ENCODE measurements at places on chromosomes 6 and 20.
A peak's percentile ranks its signal among the peaks of the same experiment; 100 is the strongest.

DNA sequence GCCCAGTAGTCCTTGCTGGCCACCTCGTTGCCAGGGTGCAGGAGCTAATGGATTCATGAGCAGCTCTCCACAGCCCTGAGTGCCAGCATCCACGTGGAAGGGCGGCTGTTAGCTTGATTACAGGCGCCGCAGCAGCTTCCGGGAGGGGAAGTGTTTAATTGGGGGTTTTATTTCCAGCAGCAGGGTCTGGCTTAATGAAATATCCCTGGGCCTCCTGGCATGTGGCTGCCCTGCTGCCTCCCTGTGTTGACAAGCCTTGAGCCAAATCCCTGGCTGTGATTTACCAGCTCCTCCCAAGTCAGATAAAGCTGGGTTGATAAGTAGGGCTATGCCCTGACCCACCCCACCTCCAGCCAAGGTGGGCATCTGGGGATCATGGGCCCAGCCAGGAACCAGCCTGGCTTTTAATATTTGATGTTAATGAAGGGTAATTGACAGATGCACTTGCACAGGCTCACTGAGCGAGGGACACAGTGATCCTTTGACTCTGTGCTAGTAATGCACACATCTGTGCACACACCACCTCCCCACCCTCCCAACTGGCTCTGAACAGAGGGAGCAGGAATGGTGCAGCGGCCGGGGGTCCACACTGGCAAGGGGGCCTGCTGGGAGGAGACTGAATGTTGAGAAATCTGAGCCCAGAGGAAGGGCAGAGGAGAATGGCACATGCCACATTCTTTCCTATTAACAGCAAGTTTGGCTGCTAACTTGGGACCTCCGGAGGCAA lies 13.6 kb downstream of the GLP1R start:
- peak; percentile 53 for DNase-seq

DNA sequence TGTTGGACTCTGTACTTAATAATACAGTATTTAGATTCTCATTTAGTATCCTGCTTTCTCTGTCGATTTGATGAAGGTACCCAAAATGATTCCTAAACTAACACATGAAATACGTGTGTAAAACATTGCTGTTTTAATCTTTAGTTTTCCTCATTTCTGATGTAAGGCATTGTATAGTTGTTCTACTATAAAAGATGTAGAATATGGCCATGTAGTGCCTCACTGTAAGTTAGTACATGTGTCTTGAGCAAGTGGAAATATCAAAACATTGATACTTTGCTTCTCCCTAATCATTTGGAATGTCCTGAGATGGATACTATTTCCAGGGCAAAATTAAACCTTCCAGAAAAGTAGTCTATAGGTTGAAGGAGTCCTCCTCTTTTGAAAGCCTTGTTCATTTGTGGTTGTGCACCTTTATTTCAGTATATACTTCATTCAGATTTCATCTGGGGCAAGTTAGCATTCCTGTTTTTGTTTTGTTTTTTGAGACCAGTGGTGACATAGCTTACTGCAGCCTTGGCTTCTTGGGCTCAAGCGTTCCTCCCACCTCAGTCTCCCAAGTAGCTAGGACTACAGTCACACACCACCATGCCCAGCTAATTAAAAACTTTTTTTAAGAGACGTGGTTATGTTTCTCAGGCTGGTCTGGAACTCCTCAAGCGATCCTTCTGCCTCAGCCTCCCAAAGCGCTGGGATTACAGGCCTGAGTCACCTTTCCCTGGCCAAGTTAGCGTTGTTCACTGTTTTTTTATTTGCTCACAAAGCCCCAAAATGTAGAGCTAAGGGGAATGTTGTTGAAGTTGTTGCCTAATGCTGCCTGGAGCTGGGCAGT lies 11.6 kb downstream of the SRSF3 start:
- DNase-seq, result no peak

GRCh38 chr6:7313505-7314165 lies 636 bp upstream of the SSR1 start:
- no peak for DNase-seq

GRCh38 chr6:38221251-38221650 lies 401.7 kb downstream of the ZFAND3 start:
- no peak for DNase-seq

- DNase-seq, result peak; percentile 20
Observed at GRCh38 chr6:26743941-26744699, 84.6 kb upstream of the ZNF322 start.

DNA sequence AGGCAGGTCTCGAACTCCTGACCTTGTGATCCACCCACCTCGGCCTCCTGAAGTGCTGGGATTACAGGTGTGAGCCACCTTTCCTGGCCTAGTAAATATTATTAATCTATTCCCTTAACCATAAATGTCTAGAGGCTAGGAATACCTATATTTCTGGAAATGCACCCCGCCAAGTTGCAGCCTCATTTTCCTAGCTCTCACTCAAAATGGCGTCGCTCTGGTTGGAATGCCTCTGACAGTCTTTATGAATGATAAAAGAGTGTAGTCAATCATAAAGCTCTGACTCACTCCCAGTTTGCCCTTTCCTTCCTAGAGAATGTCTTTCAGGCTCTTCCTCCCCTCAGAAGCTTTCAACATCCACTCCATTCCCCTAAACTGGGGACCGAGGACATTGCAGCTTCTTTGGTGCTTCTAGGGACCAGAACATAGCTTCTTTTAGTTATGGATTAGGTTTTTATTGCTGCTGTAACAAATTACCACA lies 14.1 kb upstream of the TRIM26 start:
- no peak for DNase-seq

GRCh38 chr6:140441256-140441655 lies 1066.8 kb upstream of the CITED2 start:
- peak; percentile 46 for DNase-seq

DNA sequence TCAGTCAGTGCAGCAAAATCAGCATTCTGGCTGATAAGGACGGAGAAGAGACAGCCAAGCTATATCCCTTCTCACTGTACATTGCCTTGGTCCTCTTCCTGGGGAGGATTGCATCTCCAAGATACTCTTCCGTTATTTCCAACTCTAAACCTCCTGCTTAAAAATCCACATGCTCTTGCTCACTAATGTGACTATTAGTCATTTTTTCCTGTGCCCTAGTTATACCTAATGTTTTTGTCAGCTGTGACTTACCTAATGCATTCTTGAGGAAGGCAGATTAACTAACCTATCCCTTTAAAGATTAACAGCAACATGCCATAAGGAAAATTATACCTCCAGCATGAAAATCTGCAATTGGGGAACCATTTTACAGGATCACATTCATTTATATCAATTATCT lies 317.6 kb downstream of the BTBD9 start:
- no peak for DNase-seq

- no peak for DNase-seq
Observed at GRCh38 chr6:66556936-66557335, 849.9 kb upstream of the EYS start.

- peak; percentile 73 for DNase-seq
Observed at GRCh38 chr20:17530716-17531664, at the start of gene BFSP1. Gene BFSP1 (minus strand): TSS chr20:17531379. CDS start chr20:17531329, 50 bp downstream.

DNA sequence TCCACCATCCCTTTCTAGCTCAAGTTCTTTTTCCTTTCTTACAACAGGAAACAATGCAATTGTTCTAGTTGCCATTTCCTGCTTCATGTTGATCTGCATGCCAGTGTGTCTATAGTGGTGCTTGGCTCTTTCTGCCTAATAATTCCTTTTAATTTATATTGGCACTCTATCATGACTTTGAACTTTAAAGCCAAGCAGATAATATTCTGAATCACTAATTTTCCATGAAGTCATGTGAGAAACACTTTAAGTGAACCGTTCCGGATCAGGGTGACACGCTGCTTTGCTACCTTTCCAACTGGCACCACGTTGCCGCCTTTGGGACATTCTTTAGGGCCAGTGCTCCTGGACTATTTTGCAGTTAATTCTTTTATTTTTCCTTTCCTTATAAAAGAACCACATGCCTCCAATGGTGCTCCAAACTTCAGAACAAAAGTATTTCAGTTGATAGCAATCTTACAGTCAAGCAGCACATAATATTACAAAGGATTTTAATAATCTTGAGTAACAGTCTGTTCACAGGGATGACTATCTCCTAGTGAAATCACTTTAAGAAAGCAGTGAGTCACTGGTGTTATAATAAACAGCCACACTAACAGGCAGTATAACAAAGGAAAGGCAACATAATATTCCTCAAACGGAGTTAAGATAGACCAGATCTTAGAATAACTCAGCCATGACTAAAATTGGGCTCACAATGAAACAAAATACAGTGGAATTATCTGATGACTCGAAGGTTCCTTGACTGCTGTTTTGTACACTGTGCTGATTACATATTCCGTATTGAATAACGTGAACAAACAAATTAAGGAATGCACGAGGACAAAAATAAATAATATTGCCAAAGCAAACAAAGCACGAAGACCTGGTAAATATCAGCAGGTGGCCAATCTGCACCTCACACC lies 19.0 kb upstream of the BLOC1S5 start:
- no peak for DNase-seq

- no peak for DNase-seq
Observed at GRCh38 chr6:296151-297122, 4.2 kb downstream of the DUSP22 start.

- no peak for DNase-seq
Observed at GRCh38 chr20:14295238-14295637, 42.2 kb downstream of the FLRT3 start.

DNA sequence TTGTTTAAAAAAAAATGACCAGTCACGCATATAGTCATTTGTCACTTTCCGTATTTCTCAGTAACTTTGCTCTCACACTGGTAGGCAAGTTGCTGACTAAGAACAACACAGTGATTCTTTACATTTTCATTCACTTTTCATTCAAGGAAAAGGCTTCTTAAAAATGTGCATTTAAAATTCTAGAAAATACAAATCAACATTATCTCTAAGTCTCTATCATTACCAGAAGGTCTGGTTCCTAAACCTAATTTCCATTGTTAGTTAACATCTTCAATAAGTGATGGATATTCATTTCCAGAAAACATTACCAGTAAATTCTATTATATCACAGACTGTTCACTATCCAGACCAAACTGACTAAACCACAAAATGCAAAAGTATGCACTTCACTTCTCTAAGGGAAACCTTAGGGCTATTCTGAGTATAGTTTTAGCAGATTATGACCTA lies 115.3 kb downstream of the AHI1 start:
- DNase-seq, result no peak

- DNase-seq, result peak; percentile 89
Observed at GRCh38 chr6:26595669-26596269, 984 bp upstream of the ABT1 start.

GRCh38 chr6:42424906-42425474 lies 26.7 kb downstream of the TRERF1 start:
- DNase-seq, result no peak

- DNase-seq, result no peak
Observed at GRCh38 chr20:64100566-64100888, 6.8 kb downstream of the NPBWR2 start.

DNA sequence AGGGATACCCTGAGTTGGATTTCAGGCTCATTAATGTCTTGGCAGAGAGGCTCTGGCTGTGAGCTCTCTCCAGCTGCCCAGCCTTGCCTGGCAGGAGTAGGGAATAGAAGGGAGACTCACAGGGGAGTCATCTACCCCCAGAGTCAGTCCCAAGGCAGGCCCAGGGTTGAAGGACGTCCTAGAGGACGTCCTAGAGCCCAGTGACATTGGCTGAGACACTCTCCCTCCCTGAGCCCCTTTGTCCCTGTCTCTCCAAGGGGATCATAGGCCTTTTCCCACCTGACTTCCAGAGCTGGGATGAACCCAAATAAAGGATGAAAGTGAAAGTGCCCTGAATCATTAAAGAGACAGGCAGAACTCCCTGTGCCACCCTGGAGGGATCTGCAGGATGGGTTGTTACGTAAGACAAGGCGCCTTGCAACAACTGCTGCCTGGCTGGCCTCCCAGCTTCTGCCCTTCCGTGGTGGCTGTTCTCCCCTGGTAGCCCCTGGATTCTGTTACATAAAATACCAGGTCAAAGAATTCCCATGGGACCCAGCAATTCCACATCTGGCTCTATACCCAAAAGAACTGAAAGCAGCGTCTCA lies 53.6 kb upstream of the SIRPA start:
- no peak for DNase-seq

DNA sequence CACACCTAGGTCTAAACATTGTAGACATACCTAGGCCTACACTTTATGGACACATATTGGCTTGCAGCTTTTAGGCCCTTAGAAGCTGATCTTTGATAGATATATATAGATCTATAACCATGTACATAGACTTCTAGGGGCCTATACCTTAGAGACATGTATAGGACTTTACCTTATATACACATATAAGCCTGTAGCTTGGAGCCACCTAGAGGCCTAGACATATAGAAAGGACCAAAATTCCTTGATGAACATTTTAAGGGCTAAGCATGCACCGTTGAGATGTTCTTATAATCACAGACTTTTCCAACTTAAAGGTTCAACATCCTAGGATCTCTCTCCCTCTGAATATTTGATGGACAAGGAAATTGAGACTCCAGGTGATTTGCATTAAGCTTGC lies 371.7 kb upstream of the SASH1 start:
- DNase-seq, result no peak

GRCh38 chr20:44990425-44990824 lies 24.1 kb downstream of the STK4 start:
- no peak for DNase-seq

Measured in D341Med (cell line).